ENCODE measurements at places on chromosomes 12 and 14.

- no peak for DNase-seq
Observed at GRCh38 chr12:51848841-51849735, 570 bp upstream of the FIGNL2 start.

DNA sequence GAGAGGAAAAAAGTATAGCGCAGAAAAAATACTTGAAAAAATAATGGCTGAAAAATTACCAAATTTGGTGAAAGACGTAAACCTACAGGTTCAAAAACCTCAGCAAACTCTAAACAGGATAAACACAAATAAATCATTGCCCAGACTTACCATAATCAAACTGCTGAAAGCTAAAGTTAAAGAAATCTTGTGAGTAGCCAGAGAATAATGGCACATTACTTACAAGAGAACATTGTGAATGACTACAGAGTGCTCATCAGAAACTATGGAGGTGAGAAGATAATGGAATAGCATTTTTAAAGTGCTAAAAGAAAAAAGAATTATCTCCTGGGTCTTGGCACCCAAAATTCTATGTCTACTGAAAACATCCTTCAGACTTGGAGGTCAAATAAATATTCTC is 36.0 kb downstream of the ATF1 start:
- DNase-seq = no peak

DNA sequence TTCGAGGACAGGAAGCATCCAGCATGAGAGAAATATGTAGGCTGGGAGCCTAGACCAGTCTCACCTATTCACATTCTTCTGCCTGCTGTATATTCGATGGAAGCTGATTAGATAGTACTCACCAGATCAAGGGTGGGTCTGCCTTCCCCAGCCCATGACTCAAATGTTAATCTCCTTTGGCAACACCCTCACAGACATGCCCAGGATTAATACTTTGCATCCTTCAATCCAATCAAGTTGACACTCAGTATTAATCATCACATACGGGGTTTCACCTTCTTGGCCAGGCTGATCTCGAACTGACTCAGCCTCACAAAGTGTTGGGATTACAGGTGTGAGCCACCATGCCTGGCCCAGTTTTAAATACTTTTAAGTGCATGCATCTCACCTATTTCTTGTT is 30.5 kb upstream of the SLC10A1 start:
- DNase-seq = no peak

DNA sequence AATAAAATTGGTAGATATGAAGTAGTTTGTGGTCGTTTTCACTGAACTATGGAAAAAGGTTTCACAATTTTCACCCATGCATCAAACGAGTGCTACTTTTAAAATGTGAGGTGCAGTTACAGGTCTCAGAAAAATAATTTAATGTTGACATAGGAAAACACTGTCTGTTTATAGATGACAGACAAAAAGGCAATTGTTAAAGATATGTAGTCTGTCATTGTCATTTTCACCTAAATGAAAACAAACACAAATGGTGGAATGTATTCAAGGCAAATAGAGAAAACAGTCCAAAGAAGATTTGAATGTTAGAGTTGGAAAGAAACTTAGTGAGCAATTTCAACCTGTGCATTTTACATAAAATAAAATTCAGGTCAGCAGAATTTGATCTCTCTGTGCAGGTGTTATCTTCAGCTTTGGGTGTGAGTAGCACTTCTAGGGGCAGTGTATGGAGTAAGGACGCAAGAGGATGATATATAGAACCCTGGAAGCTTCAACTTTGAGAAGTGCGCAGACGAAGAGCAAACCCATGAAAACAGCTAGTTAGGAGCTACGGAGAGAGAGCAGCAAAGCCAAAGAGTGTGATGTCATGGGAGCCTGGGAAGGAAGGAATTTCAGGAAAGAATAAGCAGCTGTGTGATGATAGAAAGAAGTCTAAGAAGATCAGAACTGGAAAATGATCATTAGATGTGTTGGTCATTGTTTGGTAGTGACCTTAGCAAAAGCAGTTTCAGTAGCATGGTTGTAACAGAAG is 6.2 kb downstream of the RERG start:
- DNase-seq = no peak

DNA sequence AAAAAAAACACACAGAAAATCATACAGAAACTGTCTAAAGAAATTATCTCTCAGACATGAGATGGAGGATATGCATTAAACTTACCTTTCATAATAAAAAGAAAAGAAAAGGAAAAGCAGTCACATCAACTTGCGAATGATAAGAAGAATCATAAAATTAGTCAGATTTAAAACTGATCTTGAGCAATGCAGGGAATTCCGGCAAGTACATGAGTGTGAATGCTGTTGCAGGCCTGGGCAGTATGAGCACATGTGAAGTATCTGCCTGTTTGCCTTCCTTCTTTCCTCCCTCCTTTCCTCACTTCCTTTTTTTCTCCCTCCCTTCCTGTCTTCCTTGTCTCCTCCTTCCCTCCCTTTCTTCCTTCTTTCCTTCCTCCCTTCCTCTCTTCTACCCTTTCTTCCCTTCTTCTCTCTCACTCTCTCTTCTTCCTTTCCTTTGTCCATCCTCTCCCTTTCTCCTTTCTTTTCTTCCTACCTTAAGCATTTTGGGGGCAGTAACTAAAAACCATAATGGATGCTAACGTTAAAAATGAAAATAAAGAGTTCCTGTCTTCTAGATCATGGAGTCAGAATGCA is 38.5 kb upstream of the SLC6A15 start:
- no peak for DNase-seq

Data from activated T-helper 2 cell treated with anti-CD3 and anti-CD28 coated beads, Interferon-gamma antibody, Interleukin-2, Interleukin-4, amounts not matched to agents 10 μg/mL and 5 μg/mL and 100 μg/mL, durations not matched to agents 14 hours and 24 hours and 36 hours (primary cell).